ENCODE measurements at places on chromosomes 16 and 17.
A peak's percentile ranks its signal among the peaks of the same experiment; 100 is the strongest.

GRCh38 chr16:86388976-86389375 is 121.4 kb upstream of the FOXF1 start:
- DNase-seq = no peak

- DNase-seq = peak; percentile 47
Observed at GRCh38 chr16:2213817-2214718, 572 bp downstream of the PGP start.

DNA sequence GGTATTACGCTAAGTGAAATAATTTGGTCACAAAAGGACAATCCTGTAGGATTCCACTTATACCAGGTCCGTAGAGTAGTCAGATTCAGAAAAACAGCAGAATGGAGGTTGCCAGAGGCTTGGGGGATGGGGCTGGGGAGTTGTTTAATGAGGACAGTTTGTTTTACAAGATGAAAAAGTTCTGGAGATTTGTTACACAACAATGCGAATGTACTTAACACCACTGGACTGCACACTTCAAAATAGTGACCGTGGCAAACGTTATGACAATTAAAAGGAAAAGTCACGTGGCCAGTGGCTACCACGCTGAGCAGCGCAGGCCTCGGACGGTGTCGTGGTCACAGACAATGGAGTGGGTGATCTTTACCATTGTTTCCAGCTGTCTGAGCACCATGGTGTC is 338.1 kb downstream of the SEC14L1 start:
- DNase-seq = no peak

- DNase-seq = no peak
Observed at GRCh38 chr17:12973496-12974004, 44.3 kb downstream of the ELAC2 start.

DNA sequence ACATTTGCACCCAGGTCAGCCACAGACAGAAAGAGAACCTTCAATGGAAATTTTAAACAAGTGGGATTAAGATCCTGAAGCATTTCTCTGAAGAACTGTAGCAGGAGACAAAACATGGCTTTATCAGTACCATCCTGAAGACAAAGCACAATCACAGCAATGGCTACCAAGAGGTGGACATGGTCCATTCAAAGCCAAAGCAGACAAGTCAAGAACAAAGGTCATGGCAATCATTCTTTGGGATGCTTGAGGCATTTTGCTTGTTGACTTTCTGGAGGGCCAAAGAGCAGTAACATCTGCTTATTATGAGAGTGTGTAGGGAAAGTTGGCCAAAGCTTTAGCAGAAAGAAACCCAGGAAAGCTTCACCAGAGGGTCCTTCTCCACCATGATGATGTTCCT is 248.2 kb downstream of the TOX3 start:
- no peak for DNase-seq

DNA sequence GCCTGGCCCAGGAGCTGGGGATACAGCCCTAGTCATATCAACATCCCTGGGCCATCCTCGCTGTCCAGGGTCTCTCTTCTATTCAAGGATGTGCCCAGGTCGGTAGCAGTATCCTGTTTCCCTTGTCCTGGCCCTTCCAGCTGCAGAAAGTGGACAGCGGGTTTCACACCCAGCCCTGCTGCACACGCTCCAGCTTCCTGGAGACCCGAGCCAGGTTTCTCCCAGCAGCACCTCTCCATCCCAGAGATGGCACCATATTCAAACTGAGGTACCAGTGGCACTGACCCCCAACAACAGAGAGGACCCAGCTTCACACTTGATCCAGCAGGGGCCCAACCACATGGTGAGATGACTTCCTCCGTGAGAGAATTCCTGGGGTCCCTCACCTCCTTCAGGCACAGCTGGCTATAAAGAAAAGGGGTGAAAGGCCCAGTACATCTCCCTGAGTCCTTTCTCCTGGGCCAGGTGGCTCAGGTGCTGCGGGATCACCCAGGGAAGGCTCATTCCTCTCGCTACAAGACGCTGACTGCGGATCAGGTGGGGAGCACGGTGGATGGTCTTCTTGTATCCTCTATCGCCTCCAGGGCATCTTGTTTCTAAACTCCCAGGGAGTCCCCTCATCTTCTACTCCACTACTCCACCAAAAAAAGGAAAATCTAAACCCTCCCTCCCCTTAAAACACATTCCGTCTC is 1.4 kb downstream of the CUEDC1 start:
- no peak for DNase-seq

GRCh38 chr17:56045872-56046271 is 107.4 kb upstream of the ANKFN1 start:
- no peak for DNase-seq

DNA sequence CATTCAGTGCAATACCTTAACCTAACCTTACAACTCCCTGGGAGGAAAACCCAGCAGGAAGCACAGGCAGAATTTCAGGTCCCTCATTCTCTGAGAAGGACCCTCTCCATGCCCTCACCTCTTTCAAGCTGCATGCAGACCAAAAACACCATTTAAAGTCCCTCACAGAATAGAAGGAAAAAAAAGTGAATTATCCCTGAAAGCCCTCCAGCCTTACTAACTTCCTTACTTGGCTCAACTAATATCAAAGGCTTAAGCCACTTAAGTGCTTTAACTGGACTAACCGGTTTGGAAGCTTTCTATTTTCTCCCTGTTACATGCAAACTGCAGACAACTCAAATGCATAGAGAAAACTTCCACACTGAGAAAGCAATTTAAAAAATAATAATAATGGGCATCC is 60.5 kb downstream of the ADAMTS18 start:
- DNase-seq = no peak

DNA sequence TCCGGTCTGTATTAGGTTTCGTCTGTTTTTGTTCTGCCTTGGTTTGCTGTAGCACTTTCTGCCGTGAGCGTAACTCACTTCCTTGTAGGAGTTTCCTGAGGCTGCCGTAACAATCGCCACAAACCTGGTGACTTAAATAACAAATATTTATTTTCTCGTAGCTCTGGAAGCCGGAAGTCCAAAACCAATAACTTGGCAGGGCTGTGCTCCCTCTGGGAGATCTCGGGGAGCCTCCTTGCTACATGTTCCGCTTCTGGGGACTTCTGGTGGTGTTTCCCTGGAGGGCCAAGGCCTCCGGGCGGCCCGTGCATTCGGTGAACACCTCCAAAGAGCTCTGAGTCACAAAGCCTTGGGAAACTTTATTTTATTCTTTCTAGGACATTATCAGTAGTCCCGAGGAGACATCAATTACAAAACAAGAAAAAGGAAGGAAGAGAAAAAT is 6.8 kb upstream of the WDR45B start:
- peak; percentile 9 for DNase-seq

- no peak for DNase-seq
Observed at GRCh38 chr17:73706858-73707257, 62.6 kb upstream of the SDK2 start.

DNA sequence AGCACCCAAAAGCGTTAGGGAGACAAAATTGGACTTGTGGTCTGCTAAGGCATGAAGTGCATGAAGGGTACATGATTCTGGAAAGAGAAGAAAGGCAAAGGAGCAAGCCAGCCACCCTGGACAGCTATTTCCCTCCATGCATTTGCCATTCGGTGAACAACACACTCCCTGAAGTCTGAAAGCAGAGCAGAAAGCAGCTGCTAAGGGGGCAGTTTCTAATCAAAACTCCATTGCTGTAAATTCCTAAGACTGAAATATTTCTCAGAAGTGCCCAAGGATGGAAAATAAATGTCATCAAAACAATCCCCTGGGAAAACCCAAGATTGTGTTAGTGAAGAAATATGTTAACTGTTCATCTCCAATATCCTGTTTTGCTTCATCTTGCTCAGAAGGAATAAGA is 44.3 kb downstream of the PMP22 start:
- no peak for DNase-seq

GRCh38 chr17:7859028-7859427 is 1.2 kb downstream of the CYB5D1 start:
- no peak for DNase-seq

DNA sequence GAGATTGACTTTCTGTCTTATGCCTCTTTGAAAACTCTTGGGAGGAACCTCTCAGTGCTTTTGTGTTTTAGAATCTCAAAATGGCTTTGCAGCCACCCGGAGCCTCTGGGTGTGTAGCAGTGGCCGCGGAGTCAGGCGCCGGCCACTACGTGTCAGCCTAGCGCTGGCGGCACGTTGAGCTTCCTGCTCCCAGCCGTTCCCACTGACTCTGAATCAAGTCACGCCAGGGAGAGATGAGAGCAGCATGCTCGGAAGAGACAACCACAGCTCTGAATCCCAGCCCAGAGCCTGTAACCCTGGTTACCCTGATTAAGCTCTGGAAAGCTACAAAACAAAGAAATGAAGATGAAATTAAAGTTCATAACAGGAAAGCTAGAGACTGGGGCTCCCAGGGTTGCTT is 97.4 kb upstream of the CACNG5 start:
- DNase-seq = no peak

DNA sequence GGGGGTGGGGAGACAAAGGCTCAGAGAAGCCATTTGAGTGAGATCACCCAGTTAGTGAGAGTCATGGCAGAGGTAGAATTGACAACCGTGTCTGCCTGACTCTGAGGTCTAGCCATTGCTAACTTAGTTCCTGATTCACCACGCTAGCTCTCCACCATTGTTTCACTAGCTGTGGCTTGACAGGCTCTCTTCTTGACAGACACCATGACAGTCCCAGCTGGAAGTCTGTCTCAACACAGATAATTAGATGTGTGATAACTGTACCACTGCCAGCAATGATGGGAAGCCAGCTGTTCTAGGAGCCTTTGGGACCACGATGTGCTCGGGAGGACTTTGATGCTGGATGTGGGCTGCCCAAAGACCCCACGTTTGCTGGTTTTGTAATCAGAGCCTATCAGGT is 170.5 kb upstream of the CACNG3 start:
- no peak for DNase-seq

DNA sequence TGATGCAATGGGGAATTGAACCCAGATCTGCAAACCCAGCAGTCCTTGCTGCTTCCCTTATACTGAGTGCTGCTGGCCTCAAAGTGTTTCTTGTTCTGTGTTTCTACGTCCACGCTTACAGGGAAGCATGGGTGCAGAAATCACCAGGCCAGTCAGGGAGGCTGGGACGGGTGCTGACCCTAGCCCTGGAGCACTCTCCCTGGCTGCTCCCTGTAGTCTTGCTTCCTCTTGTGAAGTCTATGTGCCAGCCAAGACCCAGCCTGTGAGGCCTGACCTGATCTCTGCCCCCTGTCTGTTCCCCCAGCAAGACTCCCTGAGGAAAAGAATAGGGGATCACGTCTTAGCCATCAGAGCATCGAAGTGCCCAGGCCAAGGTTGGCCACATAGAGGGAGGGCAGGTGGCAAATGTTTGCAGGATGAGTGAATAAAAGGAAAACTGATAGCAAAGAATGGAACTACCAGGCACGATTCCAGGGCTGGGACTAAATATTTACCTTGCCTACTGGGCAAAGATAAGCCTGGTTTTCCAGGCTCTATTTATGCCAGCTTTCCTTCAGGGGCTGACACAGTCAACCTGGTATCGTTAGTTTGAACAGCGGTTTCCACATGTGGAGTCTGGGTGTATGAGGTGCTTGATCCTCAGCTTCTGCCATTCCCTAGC is 41.2 kb upstream of the RHOT1 start:
- DNase-seq = no peak

- DNase-seq = no peak
Observed at GRCh38 chr17:11736613-11737312, 138.5 kb downstream of the DNAH9 start.

DNA sequence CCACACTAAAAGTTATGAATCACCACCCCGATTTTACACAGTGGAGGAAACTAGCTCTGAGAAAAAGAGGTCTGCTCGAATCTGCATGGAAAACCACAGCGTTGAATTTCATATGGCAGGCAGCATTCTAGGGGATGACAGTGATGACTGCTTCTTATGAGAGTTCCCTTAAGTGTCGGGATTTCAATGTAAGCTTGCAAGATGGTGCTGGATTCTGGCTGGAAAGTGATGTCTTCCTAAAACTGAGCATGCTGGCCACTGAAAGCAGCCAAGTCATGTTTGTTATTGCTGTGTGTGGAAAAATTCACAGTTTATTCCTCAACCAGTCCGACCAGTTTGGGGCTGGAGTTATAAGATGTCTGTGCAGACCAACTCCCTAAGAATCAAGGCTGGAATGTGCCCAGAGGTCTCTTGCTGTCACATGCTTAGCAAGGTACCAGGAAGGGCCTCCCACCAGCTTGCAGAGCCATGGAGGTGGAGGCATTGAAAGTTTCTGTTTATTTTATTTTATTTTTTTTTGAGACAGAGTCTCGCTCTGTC is 37.2 kb upstream of the GAN start:
- DNase-seq = no peak

GRCh38 chr16:64151990-64152767 is 969.7 kb downstream of the CDH11 start:
- DNase-seq = no peak
